ENCODE measurements at places on chromosomes 13 and 19.

- DNase-seq, result no peak
These were observed 4.9 kb downstream of the TMEM59L start for GRCh38 chr19:18617562-18617961.

GRCh38 chr19:52335768-52336116 is 301 bp upstream of the ZNF610 start:
- no peak for DNase-seq

DNA sequence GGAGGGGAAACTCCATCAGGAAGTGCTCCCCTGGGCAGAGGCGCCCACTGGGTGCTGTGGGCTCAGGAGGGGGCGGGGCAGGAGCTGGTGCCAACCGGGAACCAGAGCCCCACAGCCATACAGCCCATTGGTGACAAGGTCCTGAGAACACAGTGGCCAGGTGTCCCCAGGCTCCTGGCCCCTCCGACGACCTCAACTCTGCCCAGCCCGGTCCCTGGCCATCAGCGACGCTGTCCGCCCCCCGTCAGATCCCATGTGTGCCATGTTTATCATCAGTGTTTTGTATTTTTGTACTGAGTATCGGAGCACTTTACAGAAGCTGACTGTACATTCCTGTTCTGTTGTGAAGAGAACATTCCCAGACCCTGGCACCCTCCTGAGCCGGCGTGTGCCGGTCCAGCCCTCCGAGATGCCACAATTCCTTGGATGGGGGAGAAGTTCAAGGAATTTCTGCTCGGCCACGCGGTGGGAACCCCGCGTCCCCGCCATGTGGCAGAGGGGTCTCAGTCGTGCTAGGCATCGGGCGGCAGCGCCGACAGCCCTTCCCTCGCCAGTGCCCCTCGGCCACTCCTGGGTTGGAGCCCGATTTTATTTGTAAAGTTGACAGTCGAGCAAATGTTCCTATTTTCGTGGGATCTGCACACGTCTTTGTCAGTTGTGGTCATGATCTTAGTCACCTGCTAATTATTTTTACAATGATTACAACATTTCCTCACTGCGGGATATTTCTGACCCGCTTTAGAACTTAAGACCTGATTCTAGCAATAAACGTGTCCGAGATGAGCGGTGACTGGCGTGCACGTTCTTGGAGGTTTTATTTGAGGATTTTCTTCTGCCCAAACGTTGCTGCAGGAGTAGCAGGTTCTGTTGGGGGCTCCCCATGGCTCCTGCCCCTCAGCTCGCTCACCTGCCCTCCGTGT is 16.9 kb downstream of the PEX11G start:
- DNase-seq, result no peak

DNA sequence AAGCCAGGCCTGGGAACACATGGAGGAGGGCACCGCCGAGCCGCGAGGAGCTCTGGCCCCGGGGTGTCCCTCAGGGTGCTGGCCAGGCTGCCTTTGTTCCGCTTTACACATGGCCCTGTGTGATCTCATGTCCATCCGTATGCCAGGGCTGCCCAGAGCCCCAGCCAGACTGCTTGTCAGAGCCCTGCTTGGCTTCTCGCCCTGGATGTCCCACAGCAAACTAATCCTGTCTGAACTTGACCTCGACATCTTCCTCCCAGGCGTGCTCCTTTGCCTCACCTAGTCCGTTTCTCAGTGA is 14.3 kb downstream of the BCKDHA start:
- no peak for DNase-seq
